ENCODE measurements at places on chromosomes 5 and 9.

- DNase-seq: no peak
These were observed 46.7 kb downstream of the SLCO4C1 start for GRCh38 chr5:102249381-102249780.

GRCh38 chr9:7402334-7403027, 397.1 kb downstream of the DMAC1 start:
- no peak for DNase-seq

- no peak for DNase-seq
These were observed 27.2 kb downstream of the HSPA4 start for GRCh38 chr5:133079048-133079447.

GRCh38 chr5:100854591-100854990, 48.5 kb downstream of the ST8SIA4 start:
- no peak for DNase-seq

GRCh38 chr5:1545805-1546355, 22.1 kb upstream of the LPCAT1 start:
- DNase-seq: no peak

DNA sequence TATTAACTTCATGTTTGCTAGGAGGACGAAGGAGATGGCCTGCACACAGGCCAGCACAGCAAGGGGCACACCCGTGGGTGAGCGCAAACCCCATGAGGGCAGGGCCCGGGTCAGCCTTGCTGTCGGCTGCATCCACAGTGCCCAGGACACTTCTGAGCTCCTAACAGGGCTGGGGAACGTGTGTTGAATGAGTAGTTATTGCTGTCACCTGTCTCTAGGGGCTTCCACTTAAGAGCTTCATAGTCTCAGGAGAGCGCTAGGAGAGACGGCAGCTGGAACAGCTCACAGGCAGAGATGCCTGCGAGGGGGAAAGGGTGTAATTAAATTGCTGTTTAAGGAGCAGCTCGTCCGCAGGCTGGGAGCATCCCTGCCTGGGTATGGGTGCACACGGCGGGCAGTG, 91.4 kb upstream of the NEURL1B start:
- no peak for DNase-seq

- no peak for DNase-seq
These were observed 40.5 kb upstream of the LIFR start for GRCh38 chr5:38596981-38597380.

- no peak for DNase-seq
These were observed 226.6 kb downstream of the EBF1 start for GRCh38 chr5:158873104-158873503.

DNA sequence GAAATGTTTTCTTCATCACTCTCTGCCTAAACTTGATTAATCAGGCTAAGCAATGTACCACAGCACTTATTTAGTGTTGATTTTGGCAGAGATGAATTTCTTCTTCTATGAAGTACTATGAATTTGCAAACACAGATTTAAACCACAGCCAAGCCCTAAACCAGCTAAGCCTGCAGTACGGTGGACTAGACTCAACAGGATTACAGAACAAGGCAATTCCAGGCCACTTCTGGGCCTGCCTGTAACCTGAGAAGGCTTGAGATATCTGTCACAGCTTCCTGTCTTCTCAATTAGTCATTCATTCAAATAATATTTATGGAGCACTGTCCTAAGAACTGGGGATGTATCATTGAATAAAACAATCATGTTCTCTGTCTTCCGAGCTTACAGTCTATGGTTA, 32.4 kb upstream of the CAST start:
- no peak for DNase-seq

GRCh38 chr5:140631831-140632365, 1.1 kb downstream of the CD14 start:
- DNase-seq: peak; percentile 14

- DNase-seq: no peak
These were observed 18.2 kb upstream of the CDC20B start for GRCh38 chr5:55191165-55191564.

DNA sequence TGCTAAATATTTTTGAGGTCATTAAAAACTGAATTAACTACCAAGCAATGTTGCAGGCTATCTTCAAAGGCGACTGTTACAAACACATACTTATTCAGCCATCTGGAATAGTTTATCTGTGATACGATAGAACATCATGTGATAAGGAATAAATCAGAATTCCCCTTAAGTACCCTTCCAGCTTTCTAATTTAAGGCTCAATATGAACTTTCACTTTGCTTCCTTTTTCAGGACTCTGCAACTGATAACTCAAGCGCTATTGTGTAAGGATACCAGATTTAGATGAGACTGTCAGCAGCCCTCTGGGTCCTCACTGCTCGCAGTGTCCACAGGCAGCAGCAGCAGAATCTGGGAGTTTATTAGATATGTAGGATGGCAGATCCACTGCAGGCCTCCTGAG, 416.3 kb downstream of the SPATA31D1 start:
- DNase-seq: no peak

- no peak for DNase-seq
These were observed 628.3 kb upstream of the GRAMD2B start for GRCh38 chr5:125794922-125795321.

DNA sequence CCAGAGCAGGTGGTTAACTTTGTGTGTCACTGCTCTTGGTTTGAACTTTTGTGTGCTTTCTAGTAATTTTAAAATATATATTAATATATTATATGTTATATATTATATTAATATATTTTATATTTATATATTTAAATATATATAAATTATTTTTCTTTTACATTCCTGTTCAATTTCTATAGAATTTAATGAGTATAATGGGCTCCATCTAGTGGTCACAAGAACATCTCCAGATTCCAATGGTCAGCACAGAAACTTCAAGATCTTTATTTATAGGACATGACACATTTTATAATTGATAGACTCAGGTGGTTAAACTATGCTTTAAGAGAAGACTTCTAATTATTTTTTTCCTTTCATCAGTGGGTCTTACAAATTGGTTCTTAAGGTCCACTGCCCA, 39.1 kb downstream of the COL23A1 start:
- DNase-seq: no peak

DNA sequence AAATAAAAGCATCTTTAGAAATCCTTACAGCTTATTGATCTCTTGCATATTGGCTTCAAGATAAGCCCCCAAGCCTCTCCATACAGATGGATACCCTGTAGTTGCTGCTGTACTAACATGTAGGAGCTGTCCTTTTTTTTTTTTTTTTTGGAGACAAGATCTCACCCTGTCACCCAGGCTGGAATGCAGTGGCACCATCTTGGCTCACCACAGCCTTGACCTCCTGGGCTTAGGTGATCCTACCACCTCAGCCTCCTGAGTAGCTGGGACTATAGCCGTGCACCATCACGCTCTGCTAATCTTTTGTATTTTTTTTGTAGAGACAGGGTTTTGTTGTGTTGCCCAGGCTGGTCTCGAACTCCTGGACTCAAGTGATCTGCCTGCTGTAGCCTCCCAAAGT, 35.4 kb downstream of the SNX30 start:
- no peak for DNase-seq

DNA sequence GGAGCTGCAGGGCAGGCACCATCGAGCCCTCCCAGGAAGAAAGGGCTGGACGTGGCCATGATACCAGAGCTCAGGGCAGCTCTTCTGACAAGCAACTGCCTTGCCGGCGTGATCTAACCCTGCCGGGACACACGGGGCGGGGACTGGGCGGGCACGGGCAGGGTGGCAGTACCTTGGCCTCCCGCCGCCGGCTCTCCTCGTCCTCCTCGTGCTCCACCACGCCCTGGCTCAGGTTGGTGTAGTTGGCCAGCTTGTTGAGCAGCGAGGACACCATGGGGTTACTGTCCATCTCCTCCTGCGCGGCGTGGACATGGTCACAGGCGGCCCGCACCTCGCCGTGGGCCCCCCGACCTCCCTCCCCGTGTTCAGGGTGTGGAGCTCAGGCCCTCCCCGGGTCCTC, 18.5 kb downstream of the SLC12A7 start:
- no peak for DNase-seq

DNA sequence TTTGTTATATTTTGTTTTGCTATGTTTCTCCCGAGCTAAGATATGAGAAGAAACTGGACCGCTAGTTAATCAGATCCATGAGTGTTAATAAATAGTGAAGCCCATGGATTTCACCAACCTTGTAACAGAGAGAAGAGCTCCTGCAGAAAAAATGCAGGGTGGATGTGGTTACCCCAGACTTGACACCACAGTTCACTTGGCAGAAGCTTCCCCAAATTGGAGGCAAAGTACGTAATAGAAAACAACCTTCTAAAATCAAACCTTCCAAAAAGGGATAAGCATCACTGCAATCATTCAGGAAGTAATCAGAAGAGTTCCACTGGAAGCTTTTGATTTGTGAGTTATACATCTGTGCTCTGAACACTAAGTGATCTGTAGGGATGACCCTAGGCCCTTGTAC, 267.5 kb downstream of the ACTL7B start:
- no peak for DNase-seq

GRCh38 chr9:129761293-129761900, 8.6 kb upstream of the PTGES start:
- no peak for DNase-seq

DNA sequence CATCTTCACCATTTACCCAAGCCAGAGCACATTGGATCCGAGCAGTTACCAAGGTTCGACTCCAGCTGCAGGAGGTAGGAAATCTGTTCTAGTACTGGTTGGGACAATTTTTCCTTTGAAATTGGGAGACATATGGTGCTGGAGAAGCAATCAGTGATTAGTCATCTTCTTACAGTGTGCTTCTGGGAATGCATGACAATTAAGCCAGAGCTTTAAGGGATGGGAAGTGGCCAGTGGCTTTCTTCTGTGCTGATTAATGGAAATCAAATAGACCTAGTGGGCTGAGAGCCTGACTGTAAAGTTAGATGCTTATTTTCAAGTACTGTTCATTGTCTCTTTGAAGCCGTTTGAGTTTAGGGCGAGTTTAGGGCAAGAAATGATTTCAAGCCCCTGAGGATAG, 152.1 kb downstream of the UNC13B start:
- DNase-seq: no peak

DNA sequence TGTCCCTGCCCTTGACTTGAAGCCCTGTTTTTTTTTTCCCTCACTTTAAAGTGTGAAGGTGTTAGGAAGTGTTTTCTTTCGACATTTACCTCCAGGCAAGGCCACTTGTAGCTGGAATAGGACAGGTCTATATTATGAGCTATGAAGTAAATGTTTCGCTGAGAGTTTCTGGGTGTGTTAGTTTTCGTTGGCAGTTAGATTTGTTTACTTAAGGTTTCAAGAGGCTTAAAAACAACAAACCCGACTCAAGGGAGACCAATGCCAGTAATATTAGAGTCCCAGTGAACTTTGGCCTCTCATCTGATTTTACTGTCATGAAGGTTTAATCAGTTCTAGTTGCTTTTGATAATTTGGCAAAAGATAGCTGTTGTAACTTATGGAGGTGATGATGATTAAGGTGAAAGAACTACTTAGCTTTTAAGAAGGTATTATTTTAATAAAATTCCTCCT, 25.2 kb downstream of the OCLN start:
- DNase-seq: no peak

- DNase-seq: no peak
These were observed 64.9 kb upstream of the FANCC start for GRCh38 chr9:95382433-95382832.

DNA sequence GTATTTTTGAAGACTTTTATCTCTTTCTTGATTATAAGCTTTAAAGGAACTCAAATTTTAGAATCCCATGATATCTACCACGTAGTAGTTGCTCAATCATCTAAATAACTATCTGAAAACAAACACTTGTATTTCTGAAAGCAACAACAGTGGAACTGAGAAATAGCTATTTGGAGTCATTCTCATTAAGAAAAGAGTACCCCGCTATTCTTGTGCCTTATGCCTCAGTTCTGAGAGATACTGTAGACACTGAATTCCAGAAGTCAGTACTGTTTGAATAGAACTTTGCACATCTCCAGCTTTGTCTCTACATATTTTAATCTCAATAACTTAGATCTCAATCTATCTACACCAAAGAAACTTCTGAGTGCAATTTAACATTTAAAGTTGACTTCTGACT, 11.4 kb downstream of the CHD1 start:
- no peak for DNase-seq

DNA sequence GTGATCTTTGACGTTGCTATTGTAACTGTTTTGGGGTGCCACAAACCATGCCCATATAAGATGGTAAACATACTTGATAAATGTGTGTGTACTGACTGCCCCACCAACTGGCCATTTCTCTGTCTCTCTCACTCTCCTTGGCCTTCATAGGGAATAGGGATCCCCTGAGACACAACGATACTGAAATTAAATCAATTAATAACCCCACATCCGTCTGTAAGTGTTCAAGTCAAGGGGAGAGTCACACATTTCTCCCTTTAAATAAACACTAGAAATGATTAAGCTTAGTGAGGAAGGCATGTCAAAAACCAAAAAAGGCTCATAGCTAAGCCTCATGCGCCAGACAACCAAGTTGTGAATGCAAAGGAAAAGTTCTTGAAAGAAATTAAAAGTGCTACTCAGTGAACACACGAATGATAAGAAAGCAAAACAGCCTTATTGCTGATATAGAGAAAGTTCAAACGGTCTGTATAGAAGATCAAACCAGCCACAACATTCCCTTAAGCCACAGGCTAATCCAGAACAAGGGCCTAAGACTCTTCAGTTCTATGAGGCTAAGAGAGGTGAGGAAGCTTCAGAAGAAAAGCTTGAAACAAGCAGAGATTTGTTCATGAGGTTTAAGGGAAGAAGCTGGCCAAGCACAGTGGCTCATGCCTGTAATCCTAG, 111.1 kb downstream of the UGCG start:
- DNase-seq: no peak

DNA sequence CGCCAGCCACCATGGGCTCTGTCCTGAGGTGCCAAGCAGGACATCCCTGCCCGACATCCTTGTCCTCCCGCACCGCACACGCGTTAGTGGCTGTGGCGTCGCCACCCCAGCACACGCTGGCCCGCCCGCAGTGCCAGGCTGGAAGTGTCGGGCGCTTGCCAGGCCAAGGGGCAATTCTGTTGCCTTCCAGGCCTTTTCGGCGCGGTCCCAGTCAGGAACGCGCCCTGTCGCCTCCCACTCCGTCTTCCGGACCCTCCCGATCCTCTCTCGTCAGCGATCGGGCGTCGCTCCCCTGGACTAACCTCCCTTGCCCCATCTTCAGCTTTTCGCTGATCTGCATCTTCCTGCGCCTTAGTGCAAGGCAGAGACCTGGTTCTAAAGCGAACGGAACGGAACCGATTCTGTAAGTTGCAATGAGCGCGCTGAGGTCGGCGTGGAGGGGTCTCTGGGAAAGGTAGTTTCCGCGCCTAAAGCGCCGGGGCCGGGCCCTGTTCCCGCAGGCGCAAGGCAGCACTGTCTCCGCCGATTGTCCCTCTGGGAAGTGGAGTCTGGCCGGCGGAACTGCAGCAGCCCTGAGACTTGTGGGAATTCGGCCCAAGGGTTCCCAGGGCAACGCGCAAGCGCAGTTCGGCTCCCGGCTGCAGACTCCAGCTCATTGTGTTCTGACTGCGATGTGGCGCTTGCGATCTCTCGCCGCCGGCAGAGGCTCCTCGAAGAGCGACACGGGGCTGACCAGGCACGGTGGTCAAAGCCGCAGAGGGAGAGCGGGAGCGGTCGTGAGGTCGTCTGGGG, at the start of gene ZNF454:
Gene ZNF454, plus strand, starts transcription at position 630 of the 792 bp plus-strand sequence. CDS start 1,594 bp downstream, outside the sequence.
- no peak for DNase-seq

- DNase-seq: no peak
These were observed 258.9 kb upstream of the IRX2 start for GRCh38 chr5:3010301-3010952.
